ENCODE measurements at places on chromosomes 2 and 18.

- DNase-seq, result no peak
Observed at GRCh38 chr2:129492548-129492947, 486.9 kb upstream of the RAB6C start.

DNA sequence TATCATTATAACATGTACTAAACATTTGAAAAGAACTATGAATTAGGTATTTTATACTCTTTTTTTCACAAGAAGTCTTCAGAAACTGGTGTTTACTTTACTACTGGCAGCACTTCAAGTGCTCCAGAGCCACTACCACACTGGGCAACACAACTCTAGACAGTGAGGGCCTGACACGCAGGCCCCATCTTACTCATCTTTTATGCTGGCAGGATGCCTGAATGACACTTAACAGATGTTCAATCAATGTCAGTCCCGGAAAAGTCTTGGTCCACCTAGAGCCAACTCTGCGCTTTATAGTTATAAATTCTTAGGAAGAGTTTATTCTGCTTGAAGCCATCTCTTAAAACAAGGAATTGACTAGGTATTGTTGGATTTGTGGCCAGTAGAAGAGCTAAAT lies 8.7 kb upstream of the WIPF1 start:
- DNase-seq, result peak; percentile 82

GRCh38 chr18:35786365-35787042 lies 186.0 kb upstream of the RMP24 start:
- DNase-seq, result no peak

DNA sequence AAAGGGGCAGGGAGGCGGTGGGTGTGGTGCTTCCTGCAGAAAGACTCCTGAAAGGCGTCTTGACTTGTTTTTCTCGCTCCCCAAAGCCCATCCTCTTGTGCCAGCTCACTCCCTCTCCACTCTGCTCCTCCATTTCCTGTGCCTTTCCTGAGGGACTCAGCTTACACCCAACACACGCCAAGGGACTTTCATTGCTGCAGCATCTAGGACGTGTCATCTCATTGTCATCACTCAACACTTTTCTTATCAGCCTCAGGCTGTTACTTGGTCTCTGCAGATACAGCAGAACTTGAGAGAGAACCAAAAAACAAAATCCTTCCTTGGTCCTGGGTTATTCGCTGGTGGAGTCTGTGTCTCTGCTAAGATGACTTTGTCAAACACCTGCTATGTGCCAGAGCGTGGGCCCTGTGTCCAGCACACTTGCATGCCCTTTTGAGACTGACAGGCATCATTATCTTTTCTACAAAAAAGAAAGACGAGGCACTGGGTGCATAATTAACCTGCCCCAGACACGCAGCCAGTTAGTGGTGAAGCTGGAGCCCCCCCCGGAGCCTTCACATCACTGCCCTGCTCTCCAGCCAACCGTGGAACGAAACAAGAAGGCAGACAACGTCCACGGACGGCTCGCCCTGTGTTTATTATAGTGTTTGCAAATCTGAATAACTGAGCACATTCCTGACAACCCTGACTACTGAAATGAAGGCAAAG lies 261.7 kb upstream of the HDAC4 start:
- no peak for DNase-seq

DNA sequence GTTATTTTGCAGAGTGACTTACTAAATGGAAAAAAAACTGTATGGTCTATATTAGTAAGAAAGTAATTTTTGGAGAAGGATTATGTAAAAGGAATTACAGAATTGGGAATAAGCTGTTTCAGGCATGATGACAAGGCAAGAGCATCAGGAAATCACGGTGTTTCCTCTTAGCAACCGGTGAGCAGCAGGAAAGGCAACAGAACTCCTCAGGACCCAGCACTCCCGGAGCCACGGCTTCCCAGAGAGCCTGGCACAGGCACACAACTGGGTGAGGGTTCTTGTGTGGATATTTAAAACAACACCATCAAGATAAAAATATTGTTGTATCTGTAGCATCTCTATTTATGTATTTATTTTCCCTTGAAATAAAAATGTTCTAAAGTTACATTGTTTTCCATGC lies 34.4 kb downstream of the CYP27C1 start:
- no peak for DNase-seq

DNA sequence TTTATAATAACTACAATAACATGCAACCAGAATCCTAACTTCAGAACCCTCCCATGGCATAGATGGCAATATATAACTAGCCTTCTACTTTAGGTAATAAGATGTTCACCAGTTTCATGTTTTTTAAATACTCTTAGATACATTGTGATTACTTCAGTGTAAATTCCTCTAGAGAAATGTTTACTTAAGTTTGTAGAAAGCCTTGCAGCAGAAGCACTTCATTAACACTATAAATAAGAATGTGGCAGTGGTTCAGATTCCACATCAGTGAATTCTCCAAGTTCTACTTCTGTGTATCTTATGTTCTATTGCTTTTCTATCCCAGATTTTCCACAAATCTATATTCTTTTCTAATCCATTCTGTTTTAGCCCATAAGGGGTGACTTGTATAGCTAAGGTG lies 1.2 kb upstream of the RAD51AP2 start:
- DNase-seq, result no peak

DNA sequence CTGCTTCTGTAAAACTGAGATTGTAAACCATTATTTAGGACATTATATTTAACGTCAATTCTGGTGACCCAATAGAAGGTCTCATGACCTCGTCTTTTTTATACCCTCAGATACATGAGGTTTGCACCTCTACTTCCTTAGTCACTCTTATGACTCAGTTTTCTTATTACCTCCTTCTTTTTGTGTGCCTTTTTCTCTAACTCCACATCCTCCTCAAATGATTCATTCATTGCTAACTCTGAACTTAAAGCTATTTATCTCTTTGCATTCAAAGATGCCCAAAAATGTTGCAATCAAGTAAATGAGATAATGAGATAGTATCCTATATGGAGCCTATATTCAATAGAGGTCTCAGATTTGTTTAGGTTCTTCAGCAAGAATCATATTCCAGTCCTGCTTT lies 121.0 kb upstream of the KYNU start:
- DNase-seq, result no peak

DNA sequence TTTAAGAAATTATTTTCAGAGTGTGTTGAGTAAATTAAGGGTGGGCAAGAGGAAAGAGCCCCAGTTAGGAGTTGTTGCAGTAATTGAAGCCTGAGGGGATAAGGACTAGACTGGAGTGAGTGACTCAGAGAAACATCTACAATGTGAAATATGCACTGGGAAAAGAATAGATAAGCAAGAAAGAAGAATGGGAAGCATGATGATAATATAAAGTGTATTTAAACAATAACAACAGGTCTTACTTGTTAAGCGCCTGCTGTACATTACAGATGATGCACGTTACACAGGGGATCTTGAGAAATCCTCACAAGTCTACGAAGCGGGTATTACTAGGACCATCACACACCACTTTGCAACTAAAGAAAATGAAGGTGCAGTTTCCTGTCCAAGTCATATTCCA lies 73.6 kb upstream of the STK17B start:
- no peak for DNase-seq

DNA sequence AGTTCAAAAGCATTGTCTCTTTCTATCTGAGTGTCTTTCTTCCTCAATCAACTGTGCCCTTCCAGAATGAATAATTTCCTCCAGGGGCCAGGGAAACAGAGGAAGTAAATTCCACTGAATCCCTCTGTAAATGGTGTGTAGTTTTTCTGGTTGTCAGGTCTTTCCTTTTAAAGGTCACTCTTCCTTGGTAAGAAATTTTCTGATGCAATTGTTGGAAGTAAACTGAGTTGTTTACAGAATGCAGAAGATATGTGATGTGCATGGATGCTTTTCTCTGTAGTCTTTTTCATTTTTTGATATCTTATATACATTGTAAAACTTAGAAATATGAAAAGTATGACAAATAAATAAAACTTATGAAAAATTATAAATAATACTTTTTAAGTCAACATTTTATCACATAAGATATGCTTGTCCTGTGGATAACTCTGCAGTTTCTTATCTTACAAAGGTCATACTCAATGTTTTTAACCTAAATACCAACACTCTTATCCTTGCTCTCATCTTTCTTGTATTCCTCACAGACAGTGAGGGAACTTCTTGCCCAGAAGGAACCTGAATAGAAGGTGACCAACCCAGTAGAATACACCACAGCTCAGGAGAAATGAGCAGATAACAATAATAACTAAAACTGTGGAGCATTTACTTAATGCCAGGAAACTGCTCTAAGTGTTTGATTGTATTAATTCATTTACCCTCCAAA lies 234.5 kb downstream of the METTL4 start:
- no peak for DNase-seq

DNA sequence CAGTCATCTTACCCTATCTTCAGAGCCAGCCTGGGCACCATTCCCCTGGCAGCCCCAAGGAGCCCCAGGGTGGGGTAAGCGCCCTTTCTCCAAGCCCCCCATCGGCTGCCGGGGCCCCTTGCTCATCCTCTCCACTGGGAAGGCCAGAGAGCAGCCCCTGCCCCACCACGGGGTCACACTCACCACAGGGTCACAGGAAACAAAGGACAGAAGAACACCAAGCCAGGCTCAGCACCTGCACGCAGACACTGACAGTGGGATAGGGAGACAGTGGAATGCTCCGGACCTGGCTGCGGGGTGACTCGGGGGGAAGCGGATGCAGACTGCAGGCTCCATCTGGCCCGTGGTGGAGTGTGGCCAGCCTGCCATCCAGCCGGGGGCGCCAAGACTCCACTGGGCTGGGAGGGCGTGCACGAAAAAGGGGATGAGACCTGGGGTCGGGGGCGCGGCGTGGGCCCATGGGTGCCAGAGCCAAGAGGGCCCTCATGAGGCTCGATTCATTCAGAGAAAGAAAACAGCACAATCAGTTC lies 21.1 kb downstream of the HDAC4 start:
- DNase-seq, result no peak

DNA sequence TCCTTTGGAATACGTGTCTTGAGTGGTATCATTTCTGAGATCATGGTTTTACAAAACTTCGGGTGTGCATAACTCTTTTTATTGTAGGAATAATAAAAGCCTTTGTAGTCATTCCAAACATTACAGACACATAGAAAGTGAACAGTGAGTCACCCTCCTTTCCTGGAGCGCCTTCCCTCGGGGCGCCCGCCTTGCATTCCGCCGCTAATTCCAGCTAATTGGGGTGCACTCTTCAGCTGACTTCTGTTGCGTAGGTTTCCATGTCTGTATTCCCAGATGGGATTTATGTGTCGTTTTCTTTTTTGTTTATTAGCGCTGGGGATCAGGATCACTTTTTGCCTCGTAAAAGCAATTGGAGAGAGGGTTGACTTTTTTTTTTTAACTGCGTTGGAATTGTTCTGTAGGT lies 18.7 kb downstream of the SH3BP4 start:
- DNase-seq, result no peak

GRCh38 chr2:73827018-73827417 lies 1.7 kb upstream of the STAMBP start:
- peak; percentile 14 for DNase-seq

- no peak for DNase-seq
Observed at GRCh38 chr2:157122776-157123175, 134.7 kb upstream of the GALNT5 start.

DNA sequence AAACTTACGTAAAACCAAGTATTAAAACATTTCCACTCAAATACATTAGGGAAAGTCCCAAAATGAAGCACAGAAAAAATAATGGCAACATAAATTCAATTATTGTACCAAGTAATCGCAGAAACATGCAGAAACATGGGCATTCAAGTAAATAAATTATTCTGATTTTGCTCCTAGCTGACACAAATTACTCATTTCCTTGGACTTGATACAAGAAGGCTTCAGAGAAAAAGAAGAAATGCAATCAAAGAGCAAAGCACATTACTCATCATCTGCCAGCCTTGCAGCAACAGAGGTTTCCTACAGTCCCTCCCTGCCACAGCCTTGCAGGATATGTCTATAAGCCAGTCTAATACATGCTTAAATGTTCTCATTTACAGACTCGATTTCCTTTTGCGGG lies 439.8 kb upstream of the LYPD1 start:
- peak; percentile 79 for DNase-seq

- DNase-seq, result no peak
Observed at GRCh38 chr2:128357506-128358370, 39.1 kb upstream of the HS6ST1 start.

- no peak for DNase-seq
Observed at GRCh38 chr2:102660574-102660973, 41.2 kb downstream of the SLC9A2 start.

- DNase-seq, result no peak
Observed at GRCh38 chr18:24372279-24372872, 25.2 kb downstream of the OSBPL1A start.

GRCh38 chr2:216897561-216898203 lies 37.8 kb upstream of the TNP1 start:
- DNase-seq, result no peak

- no peak for DNase-seq
Observed at GRCh38 chr2:234331566-234331965, 165.3 kb downstream of the ARL4C start.

- DNase-seq, result no peak
Observed at GRCh38 chr2:234029150-234029733, 21.3 kb upstream of the SPP2 start.

DNA sequence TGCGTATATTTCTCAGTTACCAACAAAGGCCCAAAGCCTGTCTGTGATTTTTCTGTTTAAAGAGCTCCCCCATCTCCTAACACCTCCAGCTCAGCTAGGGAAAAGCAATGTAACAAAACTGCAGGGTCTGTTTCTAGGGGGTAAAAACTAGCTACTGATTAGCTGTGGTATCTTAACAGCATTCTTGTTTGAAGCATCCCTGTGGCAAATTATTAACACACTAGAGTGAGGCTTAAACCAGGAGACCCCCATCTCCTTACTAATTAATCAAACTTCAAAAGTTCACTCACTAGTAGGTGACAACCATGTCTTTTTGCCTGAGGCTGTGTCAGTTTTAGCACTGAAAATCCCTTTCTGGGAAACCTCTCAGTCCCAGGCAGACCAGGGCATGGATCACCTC lies 186.2 kb upstream of the PARD3B start:
- DNase-seq, result no peak

DNA sequence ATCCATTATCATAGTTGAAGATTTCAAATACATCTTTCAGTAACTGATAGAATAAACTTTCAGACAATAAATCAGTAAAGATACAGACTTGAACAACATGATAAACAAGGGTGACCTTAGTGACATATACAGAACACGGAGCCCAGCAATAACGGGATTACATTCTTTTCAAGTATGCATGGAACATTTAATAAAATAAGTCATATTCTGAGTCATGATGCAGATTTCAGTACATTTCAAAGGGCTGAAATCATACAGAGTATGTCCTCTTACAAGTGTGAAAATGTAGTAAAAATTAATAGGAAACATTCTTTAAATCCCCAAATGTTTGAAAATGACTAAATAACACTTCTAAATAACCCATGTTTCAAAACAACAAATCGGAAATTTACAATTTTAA lies 17.2 kb upstream of the KLHL29 start:
- no peak for DNase-seq

- DNase-seq, result no peak
Observed at GRCh38 chr2:215080545-215080944, 57.9 kb downstream of the ABCA12 start.

All from stromal cell of bone marrow (primary cell).